ENCODE measurements at places on chromosomes 2 and 18.

- no peak for DNase-seq
These were observed 50.4 kb downstream of the MFSD6 start for GRCh38 chr2:190458352-190459107.

DNA sequence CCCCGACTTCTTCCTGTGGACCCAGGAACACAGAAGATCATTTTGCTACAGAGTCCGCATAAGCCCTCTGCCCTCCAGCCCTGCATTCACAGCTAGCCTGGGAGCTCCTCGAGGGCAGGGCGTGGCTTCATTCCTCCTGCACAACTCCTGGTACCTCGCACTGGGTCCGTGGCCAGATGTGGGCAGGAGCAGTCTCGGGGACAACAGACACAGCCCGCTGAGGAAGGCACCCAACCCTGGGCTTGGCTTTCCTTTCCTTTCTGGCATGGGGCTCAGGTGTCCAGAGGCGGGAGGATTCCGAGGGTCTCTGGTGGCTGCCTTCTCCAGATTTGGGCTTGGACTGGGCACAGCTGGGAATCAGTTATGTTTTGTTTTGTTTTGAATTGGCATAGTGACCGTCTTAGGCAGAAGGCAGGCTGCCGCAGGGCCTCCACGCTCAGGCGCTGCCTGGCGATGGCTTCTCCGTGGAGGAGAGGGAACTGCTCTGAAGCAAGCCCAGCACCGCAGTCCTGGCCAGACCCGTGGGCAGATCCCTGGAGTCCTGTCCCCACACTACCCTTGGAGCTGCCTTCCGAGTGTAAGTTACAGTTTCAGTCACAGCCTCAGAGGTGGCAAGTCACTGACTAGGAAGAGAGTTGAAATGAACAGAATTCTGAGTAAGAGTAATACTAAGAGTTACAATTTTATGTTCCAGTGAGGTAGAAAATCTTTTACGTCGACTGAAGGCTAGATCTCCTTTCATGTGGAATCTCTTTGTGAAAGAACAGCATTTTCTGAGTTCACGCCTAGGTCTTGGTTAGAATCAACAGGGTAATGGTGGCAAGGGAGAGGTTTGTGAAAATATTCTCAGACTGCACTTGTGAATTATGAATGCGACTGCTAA is 47.9 kb downstream of the LDLRAD4 start:
- no peak for DNase-seq

DNA sequence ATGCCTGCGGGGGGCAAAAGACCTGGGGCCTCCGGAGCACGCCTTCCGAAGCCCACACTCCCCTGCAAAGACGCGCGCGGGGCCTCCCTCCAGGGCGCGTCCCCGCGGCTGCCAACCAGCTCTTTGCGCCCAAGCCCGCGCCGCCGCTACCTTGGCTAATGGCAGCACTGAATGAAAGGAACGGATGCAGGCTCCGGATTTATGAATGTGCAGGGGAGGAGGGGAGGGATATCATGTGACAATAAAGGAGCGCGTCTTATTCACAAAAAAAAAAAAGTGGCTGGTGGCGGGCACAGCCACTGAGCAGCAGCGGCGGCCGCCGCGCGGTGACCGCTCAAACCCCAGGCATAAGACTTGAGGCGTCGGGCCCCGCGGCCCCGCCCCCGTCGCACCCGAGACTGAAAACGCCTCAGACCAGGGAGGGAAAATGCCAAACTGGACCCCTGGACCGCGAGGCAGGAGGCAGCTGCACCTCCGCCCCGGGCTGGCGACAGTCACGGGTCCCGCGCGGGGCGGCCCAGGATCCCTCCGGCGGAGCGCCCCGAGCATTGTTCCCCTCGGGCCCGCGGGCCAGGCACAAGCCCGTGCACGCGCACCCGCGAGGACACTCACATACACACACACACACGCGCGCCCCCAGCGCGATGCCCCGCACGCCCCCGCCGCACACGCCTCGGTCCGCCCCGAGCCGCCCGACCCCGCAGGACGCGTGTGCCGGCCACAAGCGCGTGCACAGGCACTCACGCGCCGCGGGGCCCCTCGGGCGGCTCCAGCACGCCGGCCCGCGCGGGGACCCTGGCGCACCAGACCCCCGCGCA is 1.6 kb downstream of the SPRED2 start:
- peak; percentile 82 for DNase-seq

GRCh38 chr2:161379740-161380139 is 36.4 kb upstream of the TBR1 start:
- DNase-seq: no peak

DNA sequence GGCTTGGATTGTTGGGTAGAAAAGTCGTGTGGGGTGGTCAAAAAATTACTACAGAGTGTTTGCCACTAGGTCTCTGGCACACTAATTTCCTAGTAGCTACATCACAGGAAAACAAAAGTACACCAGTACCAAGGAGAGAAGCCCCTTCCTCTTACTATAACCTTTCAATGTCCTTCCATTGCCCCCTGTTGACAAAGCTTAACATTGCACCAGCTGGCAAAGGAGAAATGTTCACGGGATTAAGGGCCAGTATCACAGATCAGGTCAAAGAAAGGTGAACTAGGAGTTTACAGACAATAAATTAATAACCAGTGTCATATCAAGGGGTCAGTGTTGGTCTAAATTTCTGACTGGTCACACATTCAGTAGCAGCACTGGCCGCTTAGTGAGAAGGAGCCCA is 1139.6 kb upstream of the FAM98A start:
- DNase-seq: no peak
